ENCODE measurements at places on chromosomes 12 and 14.

GRCh38 chr12:89151536-89151935 lies 200.8 kb downstream of the DUSP6 start:
- DNase-seq: no peak

DNA sequence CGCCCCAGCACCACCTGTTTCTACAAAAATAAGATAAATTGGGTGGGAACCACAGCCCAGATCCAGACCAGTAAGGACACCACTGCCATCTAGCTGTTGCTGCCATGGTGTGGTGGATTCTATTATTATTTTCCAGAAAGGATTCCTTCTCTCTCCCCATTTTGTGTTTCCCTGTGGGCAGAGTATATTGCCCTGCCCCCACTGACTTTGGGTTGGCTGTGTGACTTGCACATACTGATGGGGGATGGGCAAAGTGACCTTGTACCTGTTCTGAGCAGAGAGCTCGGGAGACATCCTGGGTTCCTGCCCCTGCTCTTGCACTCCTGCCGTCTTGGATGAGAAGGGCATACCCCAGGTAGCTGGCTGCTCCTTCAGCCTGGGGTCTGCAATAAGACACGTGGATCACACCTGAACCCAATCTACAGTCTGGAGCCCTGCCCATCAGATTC lies 24.3 kb downstream of the MOAP1 start:
- DNase-seq: no peak

DNA sequence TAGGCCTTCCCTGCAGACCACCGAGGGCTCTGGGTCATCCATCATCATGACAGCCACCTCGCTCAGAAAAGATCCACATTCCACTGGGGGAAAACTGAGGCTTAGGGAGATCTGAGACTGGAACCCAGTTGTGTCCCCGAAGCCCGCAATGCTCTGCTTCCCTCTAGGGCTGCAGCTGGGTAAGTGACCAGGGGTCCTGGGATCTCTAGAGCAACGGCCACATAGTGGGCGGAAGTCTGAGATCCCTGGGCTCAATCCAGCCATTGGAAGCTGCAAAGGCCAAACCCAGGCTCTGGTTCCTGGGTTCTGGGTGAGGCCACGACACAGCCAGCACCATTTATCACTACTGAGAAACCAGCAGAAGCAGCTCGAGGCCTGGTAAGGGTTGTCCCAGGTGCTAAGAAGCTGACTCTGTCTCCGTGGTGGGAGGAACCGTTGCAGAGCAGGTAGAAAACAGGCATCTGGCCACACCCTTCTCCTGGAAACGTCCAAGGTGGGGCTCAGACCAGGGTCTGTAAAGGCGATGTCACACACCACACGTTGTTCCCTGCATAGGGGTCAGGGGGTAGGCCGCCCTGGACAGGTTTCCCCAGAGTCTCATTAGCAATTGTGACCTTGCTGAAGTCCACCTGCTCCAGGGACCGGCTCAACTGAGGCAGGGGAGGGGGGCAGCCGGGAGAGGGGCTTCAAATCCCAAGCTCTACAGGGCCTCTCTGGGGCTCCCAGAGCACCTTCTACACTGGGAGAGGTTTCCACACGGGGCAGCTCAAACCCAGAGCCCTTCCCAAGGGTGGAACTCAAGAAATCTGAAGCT lies 38.6 kb downstream of the BCL11B start:
- no peak for DNase-seq

GRCh38 chr12:120346681-120347080 lies 19.1 kb upstream of the PLA2G1B start:
- DNase-seq: no peak
